ENCODE measurements at places on chromosomes 2 and 18. TPM values are rescaled to one million over a fixed set of nuclear protein-coding genes. Genes with fewer than 3 reads are reported as not detected.

FOXD4L1 gene
- 0.24 TPM for total RNA-seq

TMEM247 gene
- not detected for total RNA-seq

SCN3A gene
- total RNA-seq: not detected

EVX2 gene
- total RNA-seq: not detected

PSMA8 gene
- total RNA-seq: not detected

NYAP2 gene
- total RNA-seq: not detected
